Caco-2 (cell line): ENCODE measurements at places on chromosomes 5 and 9. TPM values are rescaled to one million over a fixed set of nuclear protein-coding genes. Genes with fewer than 3 reads are reported as not detected.

Gene SPATA31C1
- total RNA-seq, result not detected in 2 replicates

DNA sequence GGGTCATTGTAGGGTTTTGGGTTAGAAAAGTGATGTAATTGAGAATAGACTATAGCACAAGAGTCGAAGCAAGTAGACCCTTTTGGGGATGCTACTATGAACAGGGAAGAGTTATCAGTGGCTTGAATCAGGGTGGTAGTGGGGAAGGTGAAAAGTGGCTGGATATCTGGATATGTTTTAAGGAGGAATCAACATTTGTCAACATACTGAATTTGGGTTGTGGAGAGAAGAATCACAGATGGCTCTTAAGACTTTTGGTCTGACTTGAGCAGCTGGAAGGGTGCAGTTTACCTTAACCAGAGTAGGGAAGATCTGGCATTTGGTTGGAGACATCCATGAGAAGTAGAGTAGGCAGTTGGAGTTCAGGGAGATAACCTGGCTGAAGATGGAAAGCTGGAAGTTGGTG lies 38.5 kb upstream of the FCHO2 start:
- no peak for DNase-seq

DNA sequence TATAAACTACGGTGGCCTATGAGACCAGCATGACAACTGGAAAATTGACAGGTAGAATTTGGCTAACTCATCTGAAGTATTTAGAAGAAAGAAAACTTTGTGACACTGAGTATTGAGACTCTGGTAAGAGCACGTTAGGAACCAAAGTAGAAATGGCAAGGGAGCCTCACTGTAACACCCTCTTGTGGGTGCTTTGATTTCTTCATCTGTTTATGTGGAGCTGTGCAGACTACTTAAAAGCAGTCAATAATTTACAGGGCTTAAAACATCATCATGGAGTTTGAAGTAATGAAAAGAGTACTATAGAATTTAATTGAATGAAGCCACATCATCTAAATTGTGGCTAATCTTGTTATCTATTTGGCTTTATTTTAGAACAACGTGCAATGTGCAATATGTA lies 414.2 kb downstream of the CCDC171 start:
- no peak for DNase-seq

GRCh38 chr9:20621471-20622329 lies 599 bp downstream of the MLLT3 start:
- peak; percentile 56 for DNase-seq
